ENCODE measurements at places on chromosomes 12 and 14.

DNA sequence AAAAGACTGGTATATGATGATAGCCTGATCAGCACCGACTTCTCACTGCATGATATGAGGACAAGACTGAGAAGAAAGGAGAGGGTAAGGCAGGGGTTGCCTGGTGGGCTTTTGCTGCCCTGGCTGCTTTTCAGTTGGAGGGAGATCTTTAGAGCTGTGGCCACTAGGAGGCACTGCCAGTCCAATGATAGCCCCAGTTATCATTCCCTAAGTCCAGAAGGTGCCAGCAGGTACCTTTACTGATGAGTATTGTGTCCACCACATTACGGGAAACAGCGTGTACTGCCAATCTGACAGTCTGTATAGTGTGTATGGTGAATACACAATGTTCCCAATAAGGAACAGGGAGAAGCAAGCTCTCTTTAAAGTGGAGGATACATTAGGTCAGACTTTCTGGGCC, 55.8 kb upstream of the CCDC175 start:
- no peak for DNase-seq

GRCh38 chr14:67721875-67722274, 20.2 kb downstream of the RDH12 start:
- DNase-seq = no peak

GRCh38 chr12:72546106-72546505, 273.9 kb downstream of the TRHDE start:
- no peak for DNase-seq

DNA sequence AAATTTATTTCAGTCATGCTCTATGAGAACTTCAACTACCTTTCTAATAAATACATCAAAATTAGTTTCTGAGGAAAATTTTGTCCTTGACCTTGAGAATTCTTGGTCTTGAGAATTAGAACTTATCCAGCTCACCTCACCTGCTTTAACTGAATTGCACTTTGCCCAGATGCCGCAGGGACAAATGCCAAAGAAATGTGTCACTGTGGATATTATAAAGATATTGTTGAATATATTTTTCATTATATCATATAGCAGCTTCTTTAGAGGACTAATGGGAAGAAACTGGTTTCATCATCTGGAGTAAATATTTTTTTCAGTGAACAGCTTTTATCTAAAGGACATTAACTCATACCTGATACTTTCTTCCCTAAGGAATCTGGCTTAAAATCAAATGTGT, 54.1 kb downstream of the LRP6 start:
- DNase-seq = no peak

- DNase-seq = no peak
Measured at GRCh38 chr12:42486407-42486806, 103.1 kb downstream of the PRICKLE1 start.

- no peak for DNase-seq
Measured at GRCh38 chr12:57519796-57520052, 590 bp downstream of the DDIT3 start.

GRCh38 chr12:15494329-15495046, 172.2 kb downstream of the PTPRO start:
- DNase-seq = no peak

- DNase-seq = no peak
Measured at GRCh38 chr14:46769292-46769691, 117.7 kb upstream of the RPL10L start.
